RPMI7951 (cell line): ENCODE measurements at places on chromosomes 4 and X. TPM values are rescaled to one million over a fixed set of nuclear protein-coding genes. Genes with fewer than 3 reads are reported as not detected.

DNA sequence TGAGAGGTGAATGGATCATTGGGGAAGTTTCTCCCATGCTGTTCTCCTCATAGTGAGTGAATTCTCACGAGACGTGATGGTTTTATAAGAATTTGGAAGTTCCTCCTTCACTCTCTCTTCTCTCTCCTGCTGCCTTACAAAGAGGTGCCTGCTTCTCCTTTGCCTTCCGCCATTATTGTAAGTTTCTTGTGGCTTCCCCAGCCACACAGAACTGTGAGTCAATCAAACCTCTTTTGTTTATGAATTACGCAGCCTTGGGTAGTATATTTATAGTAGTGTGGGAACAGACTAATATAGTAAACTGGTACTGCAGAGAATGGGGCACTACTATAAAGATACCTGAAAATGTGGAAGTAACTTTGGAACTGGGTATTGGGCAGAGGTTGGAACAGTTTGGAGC, 7.8 kb upstream of the CTAG2 start:
- DNase-seq: no peak

DNA sequence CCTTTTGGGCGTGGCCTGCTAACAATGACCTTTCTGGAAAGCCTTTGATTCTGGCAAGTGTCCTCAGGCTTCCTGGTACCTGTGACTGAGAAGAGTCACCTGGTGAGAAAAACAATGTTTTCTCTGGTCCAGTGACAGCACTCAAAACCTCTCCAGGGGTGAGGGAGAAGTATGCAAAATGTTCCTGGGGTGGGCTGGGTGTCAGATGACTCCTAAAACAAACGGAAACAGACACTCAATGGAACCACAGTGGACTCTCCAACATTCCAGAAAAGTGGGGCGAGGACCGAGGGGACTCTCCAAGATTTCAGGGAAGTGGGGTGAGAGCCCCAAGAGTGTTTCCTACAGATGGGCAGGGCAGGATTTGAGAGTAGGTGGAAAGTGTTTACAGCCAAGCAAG, 69.5 kb downstream of the ANAPC4 start:
- no peak for DNase-seq

- peak; percentile 71 for DNase-seq
Observed at GRCh38 chr4:159175085-159175988, 72.5 kb downstream of the RAPGEF2 start.

- peak; percentile 8 for DNase-seq
Observed at GRCh38 chr4:37890801-37891259, at the start of gene TBC1D1. Gene TBC1D1 (plus strand): TSS chr4:37891084. CDS start chr4:37902096, 11,012 bp downstream.

GRCh38 chr4:108930186-108930585, 167.3 kb upstream of the ETNPPL start:
- DNase-seq: no peak

DNA sequence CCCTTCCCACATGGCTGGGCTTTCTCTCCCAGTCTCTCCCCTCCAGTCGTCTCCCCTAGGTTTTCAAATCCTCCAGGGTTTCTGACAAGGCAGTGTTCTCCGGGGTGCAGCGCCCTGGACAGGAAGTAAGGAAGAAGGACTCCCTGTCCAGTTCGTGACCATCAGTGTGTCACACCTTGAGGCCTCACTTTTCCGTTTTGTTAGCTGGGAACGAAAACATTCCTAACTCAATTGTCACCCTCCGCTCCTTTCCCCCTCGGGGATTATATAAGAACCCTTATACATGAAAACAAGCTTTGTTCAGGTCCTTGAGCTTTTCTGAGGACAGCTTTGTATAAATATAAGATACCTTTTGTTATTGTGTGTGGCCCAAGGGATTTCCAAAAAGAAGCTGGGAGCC, 92.1 kb downstream of the KDR start:
- no peak for DNase-seq

DNA sequence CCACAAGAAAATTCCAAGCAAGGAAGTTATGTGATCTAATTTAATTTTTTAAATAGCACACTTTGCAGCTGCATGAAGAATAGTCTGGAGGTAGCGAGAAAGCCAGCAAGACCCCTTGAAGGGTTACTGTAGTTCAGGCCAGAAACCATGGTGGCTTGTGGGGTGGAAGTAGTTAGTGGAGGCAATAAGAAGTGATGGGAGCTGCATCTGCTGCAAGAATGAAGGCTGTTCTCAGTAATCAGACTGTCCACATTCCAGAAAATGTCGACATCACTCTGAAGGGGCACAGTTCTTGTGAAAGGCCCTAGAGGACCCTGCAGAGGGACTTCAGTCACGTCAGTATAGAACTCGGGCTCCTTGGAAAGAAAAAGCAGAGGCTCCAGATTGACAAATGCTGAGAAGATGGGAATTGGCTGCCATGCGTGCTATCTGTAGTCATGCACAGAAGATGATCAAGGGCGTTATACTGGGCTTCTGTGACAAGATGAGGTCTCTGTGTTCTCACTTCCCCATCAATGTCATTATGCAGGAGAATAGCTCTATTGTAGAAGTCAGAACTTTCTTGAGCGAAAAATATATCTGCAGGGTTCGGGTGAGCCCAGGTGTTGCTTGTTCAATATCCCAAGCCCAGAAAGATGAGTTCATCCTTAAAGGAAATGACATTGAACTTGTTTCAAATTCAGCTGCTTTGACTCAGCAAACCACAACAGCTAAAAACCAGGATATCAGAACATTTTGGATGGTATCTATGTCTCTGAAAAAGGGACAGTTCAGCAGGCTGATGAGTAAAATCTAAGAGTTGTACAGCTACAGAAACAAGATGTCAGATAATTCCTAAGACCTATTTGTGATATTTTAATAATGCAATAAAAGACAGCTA, 254.2 kb downstream of the CBR4 start:
- peak; percentile 70 for DNase-seq

DNA sequence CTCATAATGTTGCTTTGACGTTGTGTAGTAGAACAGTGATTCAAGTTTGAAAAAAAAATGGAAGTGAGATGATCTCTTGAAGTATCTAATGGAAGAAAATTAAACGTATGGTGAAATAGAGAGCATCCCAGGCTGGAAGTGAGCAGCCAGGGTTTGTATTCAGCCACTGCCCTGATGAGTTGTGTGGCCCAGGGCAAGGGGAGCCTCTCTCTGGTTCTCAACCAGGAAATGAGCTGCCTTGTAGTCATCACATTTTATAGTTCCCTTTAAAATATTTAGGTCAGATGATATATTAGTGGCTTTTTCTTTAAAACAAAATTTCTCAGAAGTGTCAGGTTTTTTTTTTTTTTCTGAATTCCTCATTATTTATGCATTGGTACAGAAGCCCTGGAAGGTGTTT, 150.3 kb downstream of the GPAT3 start:
- peak; percentile 50 for DNase-seq

DNA sequence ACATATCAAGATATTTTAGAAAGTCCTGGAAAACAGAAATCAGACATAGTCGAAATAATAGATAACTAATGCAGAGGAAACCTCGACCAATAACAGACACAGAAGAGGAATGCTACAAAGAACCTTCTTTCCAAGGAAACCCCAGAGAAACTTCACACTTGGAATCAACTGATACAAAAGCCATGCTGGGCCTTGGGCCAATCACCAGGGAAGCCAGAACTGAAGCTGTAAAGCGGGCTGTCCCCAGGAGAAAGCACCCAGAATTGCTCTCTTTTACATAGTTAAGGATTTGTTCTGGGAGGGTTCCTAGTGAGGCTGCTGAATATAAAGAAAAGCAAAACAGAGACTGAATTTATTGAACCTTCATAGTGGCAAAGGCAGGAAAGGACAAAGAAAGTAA, 100.5 kb downstream of the PRDM5 start:
- no peak for DNase-seq

GRCh38 chr4:187084701-187085100, 361.0 kb upstream of the FAT1 start:
- DNase-seq: no peak

- DNase-seq: no peak
Observed at GRCh38 chr4:4868758-4869723, 9.6 kb downstream of the MSX1 start.

GRCh38 chr4:4226606-4227438, at the start of gene OTOP1:
Gene OTOP1 (minus strand): TSS chr4:4226929. CDS start chr4:4226864, 65 bp downstream.
- no peak for DNase-seq

DNA sequence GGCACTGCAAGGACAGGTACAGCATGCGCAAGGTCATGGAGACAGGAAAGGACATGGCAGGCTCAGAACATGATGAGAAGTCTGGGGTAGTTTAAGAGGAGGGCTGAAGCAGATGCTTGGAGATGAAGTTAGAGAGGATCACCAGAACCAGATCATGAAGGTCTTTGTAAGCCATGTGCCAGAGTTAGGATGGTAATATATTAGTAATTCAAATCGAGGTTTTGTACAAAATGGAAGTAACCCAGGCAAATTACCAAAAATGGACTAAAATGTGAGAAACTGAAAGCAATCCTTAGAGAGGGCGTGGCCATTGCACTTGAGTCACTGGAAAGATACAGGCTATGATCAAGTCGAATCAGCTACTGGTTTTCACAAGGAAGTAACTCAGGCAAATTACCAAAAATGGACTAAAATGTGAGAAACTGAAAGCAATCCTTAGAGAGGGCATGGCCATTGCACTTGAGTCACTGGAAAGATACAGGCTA, 13.5 kb downstream of the RXFP1 start:
- DNase-seq: peak; percentile 91

DNA sequence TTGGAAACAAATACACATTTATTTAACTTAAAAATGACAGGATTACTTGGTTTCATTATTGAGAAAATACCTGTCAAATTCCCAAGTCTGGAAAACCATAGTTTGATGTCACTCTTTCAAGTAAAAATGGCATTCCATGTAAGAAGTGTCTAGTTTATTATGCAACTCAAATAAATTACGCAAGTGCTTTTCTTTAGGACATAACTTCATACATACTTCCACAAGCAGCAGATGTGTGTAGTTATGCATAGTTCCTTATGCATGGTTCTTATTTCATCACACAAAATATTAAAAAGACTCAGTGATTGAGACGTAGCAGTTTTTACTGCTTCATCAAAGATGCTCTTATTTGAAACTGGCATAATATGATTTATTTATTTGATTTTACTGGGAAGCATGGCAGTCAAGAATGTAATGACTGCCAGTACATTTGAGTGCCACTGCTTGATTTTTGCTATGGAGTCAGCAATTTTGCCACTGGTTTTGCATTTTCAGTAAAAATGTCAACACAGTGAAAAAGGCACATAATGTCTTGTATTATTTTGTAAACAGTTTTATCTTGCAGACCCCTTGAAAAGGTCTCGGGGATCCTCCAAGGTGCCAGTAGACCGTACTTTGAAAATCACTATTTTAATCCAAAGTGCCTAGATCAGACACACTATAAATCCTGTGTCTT, 62.1 kb downstream of the CLCN3 start:
- no peak for DNase-seq

DNA sequence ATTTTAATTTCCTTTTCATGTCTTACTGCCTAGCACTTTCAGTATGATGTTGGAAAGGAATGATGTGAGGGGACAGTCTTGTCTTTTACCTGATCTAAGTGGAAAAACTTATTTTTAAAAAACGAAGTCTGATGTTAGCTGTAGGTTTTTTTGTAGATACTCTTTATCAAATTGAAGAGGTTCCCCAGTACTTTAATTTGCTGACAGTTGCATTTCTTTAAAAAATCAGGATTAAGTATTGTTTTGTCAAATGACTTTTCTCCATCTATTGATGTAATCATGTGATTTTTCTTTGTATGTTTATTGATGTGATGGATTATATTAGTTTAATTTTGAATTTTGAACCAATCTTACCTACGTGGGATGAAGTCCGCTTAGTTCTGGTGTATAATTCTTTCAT, 568.4 kb upstream of the AGA start:
- DNase-seq: no peak

DNA sequence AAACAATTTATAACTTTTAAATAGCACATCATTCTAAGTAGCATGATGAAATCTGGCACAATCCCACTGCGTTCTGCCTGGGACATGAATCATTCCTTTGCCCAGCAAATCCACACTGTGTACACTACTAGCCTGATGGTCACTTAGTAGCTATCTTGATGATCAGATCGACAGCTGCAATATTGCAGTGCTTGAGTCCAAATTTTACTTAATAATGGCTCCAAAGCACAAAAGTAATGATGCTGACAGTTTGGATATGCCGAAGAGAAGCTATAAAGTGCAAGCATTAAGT, 86.6 kb upstream of the NPNT start:
- no peak for DNase-seq

DNA sequence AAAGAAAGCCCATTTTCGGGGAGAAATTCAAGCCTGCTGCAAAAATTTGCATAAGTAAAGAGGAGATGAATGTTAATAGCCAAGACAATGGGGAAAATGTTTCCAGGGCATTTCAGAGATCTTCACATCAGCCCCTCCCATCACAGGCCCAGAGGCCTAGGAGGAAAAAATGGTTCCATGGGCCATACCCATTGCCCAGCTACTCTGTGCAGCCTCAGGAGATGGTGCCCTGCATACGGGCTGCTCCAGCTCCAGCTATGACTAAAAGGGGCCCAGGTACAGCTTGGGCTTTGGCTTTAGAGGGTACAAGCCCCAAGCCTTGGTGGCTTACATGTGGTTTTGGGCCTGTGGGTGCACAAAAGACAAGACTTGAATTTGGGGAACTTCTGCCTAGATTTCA, 168.0 kb upstream of the DIPK2B start:
- no peak for DNase-seq

- DNase-seq: peak; percentile 59
Observed at GRCh38 chrX:129540068-129540653, at the start of gene OCRL. Gene OCRL (plus strand): TSS chrX:129540259. CDS start chrX:129540440, 181 bp downstream.

- DNase-seq: no peak
Observed at GRCh38 chr4:141079393-141079930, 53.8 kb downstream of the RNF150 start.

GRCh38 chr4:88897180-88897579, 159.8 kb downstream of the FAM13A start:
- DNase-seq: no peak

DNA sequence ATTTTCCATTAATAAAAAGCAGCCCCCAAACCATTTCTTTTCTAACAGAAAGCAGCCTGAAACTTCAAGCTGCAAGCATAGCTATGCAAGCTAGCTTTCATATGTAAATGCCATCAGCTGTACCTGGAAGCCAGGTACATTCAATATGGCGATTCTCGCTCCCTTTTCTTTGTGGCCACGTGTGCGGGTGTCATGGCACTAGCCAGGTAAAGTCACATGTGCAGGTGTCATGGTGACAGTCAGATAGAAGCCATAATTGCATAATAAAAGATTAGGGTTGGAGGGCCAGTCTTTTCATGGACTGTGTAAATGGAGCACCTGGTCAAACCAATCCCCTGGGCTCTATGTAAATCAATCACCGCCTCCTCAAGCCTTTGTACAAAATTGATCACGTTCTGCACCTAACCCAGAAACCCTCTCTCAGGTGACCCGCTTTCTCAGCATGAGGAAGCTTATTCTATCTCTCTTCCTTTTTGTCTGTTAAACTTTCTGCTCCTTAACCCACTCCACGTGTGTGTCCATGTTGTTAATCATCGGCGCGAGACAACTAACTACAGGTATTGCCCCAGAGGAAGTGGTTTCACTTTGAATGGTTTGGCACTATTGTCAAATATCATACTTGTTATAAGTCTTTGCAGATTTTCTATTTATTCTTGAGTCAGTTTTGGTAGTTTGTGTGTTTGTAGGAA, 18.0 kb upstream of the RHOXF2 start:
- DNase-seq: no peak

NUDT10 gene
- 0.68 and 0.96 TPM in 2 replicates for total RNA-seq

CT45A10 gene
- 0.29 and 0.72 TPM in 2 replicates for total RNA-seq

RASGEF1B gene
- not detected in 2 replicates for total RNA-seq

LPAR4 gene
- 0.78 and 1.3 TPM in 2 replicates for total RNA-seq
